ENCODE measurements at places on chromosomes 2 and 18.

DNA sequence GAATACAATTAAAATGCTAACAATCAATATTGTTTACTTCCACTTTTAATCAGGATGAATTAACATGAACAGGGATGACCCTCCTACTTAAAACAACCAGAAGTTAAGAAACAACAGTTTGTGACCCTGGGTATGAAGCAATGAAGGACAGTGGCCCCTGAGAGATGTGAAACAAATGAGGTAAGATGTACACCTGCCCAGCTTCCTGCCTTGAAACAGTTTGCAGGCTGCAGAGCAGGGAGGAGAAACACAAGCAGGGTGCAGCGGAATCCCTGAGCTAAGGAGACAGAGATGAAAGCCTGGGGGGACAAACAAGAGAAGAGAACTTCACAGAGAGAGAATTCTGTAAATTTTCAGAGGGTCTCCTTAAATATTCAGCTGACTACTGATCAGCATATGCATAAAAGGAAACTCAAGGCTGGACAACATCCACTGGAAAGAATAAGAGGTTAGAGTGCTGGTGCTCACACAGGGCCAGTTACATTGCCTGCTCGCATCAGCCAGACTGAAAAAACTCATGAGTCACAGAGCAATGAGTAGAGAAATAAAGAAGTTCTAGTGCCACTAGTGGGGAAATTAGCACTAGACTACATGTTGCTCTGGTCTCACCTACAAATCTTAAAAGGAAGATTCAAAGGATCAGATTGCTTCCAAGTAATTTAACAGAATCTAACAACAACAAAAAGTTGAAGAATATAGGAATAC, 106.4 kb downstream of the PID1 start:
- no peak for DNase-seq

GRCh38 chr2:222311319-222311977, 12.7 kb upstream of the PAX3 start:
- no peak for DNase-seq

DNA sequence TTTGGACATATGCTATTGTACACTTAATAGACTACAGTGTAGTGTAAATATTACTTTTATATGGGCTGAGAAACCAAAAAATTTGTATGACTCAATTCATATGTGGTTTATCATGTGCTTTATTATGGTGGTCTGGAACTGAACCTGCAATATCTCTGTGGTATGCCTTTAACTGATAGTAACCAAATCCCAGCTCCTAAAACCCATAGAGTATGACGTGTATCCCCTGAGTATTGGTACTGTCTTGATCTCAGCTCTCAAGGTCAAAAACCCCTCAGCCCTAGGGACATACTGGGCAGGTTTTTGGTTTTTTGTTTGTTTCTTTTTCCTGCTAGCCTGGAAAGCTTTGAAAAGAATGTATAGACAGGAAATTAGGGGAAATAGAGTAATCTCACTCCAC, 42.2 kb upstream of the ARHGAP15 start:
- no peak for DNase-seq

DNA sequence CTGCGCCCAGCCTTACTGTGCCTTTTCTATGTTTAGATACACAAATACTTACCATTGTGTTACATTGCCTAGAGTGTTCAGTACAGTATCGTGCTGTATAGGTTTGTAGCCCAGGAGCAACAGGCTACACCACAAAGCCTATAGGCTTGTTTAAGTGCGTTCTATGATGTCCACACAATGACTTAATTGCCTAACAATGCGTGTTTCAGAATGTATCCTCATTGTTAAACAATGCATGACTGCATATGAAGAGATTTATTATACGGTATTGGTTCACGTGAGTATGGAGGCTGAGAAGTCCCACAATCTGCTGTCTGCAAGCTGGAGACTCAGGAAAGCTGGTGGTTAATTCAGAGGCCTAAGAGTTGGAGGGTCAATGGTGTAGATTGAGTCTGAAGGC, 46.1 kb upstream of the MGAT4A start:
- DNase-seq: no peak

- DNase-seq: peak; percentile 16
These were observed 216.9 kb downstream of the ARHGAP15 start for GRCh38 chr2:143345887-143346787.

Measured in kidney glomerular epithelial cell (primary cell).